A549 treated with Mapracorat at 1 μM for 4 hours (cell line): ENCODE measurements at places on chromosomes 5 and 9. TPM values are rescaled to one million over a fixed set of nuclear protein-coding genes. Genes with fewer than 3 reads are reported as not detected.

The C9orf50 gene
- total RNA-seq: 0.36 TPM in 1 of 5 replicates, not detected in the others

The PFN3 gene
- not detected in 5 replicates for total RNA-seq

The TSSK1B gene
- total RNA-seq: not detected in 5 replicates

The NPM1 gene
- 3,186 to 4,079 TPM (median 3,431 TPM) in 5 replicates for total RNA-seq

The SMC2 gene
- 17.6 to 25.0 TPM (median 22.6 TPM) in 5 replicates for total RNA-seq
